ENCODE measurements at places on chromosomes 6 and 20. TPM values are rescaled to one million over a fixed set of nuclear protein-coding genes. Genes with fewer than 3 reads are reported as not detected.

ZSCAN23 gene
- 12.0 TPM for total RNA-seq

TENT5A gene
- total RNA-seq: 40.0 TPM

LHFPL5 gene
- total RNA-seq: not detected

GHRH gene
- not detected for total RNA-seq

ADGRB3 gene
- 1.4 TPM for total RNA-seq

PI16 gene
- total RNA-seq: 1.5 TPM

POPDC3 gene
- 33.7 TPM for total RNA-seq

ZSCAN31 gene
- 31.2 TPM for total RNA-seq

RWDD2A gene
- 5.0 TPM for total RNA-seq

RNF39 gene
- not detected for total RNA-seq

CDH26 gene
- not detected for total RNA-seq

PTGIS gene
- total RNA-seq: 1,011 TPM

MLN gene
- total RNA-seq: not detected

CARMIL1 gene
- 23.9 TPM for total RNA-seq

ZSCAN9 gene
- total RNA-seq: 10.8 TPM

GRCh38 chr6:129812145-129812777 is 48.9 kb downstream of the TMEM244 start:
- DNase-seq: no peak

DNA sequence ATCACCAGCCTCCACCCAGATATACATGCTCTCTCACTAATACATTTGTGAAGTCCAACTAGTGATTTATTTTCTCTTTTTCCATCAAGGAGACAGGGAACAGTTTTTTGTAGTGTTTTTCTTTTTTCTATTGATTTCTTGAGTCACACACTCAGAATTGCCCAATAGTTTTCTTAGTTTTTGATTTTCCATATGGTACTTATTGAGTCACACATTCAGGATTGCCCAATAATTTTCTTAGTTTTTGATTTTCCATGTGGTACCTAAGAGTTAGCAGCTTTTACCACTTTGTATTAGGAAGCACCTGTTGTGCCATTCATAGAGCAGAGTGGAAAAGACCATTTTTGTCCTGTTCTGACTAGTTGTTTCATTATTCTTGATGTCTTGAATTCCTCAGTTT is 1268.8 kb downstream of the EPHA7 start:
- no peak for DNase-seq

- peak; percentile 62 for DNase-seq
Measured at GRCh38 chr6:96939007-96939805, 14.7 kb downstream of the KLHL32 start.

GRCh38 chr20:33490023-33490933 is at the start of gene CBFA2T2:
Gene CBFA2T2 (plus strand): TSS chr20:33490096. CDS start chr20:33490268, 172 bp downstream.
- DNase-seq: peak; percentile 52

GRCh38 chr6:63690221-63690620 is 54.6 kb downstream of the PHF3 start:
- no peak for DNase-seq

- DNase-seq: no peak
Measured at GRCh38 chr6:122778985-122779661, 393 bp upstream of the FABP7 start.

DNA sequence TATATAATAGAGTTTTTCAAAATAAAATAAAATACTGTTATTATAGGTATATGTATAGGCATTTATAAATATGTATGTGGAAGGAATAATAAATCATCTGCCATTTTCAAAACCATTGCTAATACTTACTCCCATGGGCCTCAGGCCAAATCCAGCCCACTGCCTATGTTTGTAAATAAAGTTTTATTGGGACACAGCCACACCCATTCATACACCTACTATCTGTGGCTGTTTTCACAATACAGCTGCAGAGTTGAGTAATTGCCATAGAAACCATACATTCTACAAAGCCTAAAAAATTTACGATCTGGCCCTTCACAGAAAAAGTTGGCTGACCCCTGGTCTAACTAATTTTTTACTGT is 9.5 kb downstream of the ALDH5A1 start:
- DNase-seq: no peak

GRCh38 chr6:63487103-63487813 is 85.0 kb upstream of the LOC128125822 start:
- no peak for DNase-seq

DNA sequence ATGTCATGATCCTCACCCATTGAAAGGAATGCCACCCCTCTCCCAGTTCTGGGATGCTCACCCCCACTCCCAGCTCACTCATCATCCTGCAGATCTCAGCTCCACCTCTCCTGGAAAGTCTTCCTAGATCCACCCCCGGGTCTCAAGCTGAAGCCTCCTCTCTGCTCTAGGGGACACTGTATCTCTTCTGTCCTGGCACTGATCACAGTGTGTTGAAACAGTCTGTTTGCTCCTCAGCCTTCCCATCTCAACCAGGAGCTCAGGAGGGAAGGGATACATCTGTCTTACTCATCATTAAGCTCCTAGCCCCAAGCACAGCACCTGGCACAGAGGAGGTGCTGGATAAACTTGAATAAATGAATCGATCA is 80.1 kb downstream of the MRPL14 start:
- DNase-seq: no peak

DNA sequence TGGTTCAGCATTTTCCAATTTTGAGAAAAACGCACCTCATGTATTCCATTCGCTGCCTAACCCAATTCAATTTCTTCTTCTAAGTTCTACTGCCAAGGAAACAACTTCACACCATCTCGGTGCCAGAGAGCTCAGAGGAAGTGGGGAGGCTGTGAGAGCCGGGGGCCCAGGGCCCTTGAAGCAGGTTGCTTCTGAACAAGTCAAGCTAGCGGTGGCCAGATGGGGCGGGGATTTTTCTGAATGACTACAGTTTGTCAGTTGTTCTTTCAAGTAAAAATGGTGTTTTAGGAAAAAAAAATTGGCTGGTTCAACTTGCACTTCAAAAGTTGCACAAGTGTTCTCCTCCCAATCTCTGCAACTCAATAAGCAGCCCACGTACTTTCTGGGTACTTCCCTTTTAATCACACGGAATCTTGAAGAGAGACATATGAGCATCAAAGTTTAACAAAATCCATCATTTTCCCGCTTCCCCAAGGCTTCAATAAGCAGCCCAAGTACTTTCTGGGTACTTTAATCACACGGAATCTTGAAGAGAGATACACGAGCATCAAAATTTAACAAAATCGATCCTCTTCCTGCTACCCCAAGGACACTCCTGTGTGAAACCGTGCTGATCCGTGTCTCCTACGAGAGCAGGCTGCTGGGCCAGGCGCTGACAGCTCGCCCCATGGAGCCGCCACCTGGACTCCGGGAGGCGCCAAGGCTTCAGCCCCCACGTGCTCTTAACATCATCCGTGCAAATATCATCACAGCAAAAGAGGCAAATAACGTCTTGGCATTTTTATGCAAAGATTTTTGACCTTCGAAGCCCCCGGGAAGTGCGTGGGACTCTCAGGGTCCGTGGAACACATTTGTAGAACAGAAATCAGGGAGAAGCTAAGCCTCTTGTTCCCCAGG is 186.7 kb upstream of the PDE10A start:
- peak; percentile 22 for DNase-seq

DNA sequence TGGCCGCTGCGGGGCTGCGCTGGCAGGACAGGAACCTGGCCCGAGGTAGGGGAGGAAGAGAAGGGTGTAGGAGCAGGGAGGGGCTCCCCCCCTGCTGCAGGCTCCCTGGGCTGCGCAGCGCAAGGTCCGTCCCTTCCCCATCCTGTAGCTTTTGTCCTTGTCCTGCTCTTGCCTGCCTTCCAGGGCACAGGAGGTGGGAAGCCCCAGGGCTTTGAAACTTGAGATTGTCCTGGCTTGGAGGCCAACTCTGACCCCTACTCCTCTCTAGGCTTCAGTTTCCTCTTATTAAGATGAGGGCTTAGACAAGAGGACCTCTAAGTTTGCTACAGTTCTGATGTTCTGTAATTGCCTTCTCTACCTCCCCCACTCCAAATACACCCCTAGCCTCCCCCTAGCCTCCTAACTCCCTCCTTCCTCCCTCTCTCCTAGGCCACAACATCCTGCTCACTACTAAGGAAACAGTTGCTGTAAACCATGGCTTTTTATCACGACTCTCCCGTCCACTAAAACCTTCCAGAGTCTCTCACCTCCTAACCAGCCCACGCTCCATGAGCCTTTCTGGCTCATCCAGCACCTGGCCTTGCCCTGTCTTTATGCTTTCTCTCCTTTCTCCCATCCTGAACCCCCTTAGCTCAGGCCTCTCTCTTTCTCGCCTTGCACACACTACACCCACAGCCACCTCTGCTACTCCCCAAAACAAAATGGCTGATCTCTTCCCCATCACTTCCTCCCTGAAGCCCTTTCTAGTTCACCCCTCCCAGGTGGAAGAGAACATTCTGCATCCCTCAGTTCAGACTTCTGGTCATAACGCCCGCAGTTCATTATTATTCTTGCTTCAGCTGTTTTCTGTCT is 10.2 kb downstream of the UNC5CL start:
- no peak for DNase-seq

DNA sequence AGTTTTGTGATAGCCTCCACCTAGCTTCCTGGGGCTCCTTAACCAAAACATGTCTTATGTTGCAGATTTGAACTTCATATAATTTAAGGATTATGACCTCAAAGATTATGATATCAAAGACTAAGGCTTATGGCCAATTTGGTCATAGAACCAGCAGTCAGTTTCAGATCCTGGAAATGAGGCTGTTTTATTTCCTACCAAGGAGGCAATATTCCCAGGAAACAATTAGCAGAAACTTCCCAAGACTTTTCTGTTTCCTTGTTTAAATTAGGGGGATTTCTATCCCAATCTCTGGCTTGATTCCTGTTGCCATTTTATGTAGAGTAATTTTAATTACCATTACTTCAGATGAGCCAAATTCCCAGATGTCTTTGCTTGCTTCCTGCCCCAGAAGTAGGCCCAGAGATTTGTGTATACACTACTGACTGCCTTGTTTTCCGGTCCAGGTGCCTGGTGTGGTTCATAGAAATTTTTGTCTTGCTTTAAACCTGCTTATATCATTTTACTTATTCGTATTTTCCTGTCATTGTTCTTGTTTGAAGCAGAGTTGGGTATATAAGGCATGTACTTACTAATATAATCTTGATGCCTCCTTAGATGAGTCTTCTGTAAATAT is 119.2 kb upstream of the TMEM170B start:
- DNase-seq: no peak

- DNase-seq: no peak
Measured at GRCh38 chr6:34568341-34569201, 12.4 kb upstream of the SPDEF start.

DNA sequence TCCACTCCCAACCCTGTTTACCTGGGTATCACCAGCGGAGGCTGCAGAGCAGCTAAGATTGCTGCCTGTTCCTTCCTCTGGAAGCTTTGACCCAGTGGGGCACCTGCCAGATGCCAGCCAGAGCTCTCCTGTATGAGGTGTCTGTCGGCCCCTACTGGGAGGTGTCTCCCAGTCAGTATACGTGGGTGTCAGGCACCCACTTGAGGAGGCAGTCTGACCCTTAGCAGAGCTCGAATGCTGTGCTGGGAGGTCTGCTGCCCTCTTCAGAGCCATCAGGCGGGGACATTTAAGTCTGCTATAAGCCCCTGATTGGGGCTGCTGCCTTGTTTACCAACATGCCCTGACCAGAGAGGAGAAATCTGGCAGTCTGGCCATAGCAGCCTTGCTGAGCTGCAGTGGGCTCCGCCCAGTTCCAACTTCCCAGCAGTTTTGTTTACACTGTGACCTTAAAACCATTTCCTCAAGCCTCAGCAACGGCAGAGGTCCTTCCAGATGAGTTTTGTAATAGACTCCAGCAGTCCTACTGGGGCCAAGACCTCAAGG is 2.8 kb downstream of the RAET1E start:
- peak; percentile 81 for DNase-seq

- DNase-seq: no peak
Measured at GRCh38 chr6:84912472-84913322, 148.3 kb upstream of the TBX18 start.

- DNase-seq: no peak
Measured at GRCh38 chr20:62900692-62901584, 25.4 kb downstream of the DIDO1 start.

- DNase-seq: peak; percentile 16
Measured at GRCh38 chr6:89281779-89282246, 33.3 kb downstream of the GABRR2 start.

DNA sequence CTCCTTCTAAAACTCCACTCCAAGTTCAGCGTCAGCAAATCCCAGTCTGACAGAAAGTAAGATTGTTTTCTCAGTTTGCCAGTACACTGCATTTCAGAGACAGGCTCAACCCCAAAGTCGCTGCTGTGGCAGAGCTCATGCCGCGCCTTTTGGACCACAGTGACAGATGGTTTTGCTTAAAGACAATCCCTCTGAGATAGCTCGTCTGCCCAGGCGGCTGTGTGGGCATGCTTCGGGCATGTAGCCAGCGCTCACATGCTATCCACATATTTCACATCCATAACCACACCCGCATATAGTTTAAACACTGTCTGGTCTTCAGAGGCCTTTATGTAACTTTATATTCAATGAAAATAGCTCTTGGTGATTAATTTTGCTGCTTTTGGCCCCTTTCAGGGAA is 14.7 kb upstream of the PXDC1 start:
- peak; percentile 73 for DNase-seq

DNA sequence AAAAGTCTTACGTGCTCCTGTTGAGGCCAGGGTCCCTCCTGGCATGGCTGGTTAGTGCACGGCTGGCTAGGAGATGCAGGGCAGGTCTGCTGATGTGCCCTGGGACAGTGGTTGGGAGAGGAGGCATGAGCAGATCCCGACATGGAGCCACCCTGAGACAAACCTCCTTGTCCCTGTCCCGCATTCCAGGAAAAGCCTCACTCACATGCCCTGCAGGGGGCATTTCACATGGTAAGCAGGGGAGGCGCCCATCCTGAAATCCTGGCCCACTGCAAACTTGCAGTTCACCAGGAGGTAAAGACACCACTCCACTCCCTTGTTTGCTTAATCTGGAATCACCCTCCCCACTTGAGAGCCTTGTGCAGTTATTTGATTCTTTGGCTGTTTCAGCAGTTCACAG is 116.7 kb upstream of the SLC24A3 start:
- no peak for DNase-seq

DNA sequence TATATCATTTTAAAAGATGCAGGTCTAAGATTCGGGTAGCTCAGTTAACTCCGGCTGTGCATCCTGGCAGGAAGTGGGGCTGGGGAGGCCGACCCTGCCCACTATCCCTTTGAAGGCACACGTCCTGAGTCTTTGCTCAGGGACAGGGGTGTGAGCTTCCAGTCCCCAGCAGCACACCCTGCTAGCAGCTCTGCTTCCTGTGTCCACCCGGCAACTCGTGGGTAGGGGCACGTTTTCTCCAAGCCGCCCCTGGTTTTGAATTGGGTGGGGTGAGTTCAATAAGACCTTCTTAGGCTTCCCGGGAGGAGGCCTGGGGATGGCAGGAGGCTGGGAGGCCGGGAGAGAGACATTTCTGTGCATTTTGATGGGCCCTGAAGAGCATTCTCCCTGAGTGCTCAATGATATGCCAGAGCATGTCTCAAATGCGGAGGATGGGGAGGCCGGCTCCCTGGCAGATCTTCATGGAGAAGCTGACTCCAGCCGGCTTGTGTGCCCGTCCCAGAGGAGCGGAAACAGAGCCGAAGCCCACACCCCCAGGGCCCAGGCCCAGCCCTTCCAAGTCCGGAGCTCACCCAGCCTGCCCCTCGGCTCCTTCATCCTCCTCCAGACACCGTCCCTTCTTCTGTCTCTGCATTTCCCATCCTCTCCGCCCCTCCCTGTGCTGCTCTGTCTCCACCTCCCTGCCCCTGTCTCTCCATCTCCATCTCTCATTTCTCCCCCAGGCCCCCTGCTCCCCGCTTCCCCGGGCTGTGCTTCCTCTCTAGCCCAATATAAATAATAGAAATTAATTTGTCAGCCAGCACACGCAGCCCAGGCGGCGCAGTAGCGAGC is 36.3 kb upstream of the ZFAND3 start:
- peak; percentile 30 for DNase-seq

- no peak for DNase-seq
Measured at GRCh38 chr6:47047097-47047478, 5.0 kb upstream of the ADGRF1 start.

All from fibroblast of the aortic adventitia (primary cell).